ENCODE measurements at places on chromosomes 3 and 15. TPM values are rescaled to one million over a fixed set of nuclear protein-coding genes. Genes with fewer than 3 reads are reported as not detected.

The ADAMTS17 gene
- total RNA-seq = 3.0 TPM

DNA sequence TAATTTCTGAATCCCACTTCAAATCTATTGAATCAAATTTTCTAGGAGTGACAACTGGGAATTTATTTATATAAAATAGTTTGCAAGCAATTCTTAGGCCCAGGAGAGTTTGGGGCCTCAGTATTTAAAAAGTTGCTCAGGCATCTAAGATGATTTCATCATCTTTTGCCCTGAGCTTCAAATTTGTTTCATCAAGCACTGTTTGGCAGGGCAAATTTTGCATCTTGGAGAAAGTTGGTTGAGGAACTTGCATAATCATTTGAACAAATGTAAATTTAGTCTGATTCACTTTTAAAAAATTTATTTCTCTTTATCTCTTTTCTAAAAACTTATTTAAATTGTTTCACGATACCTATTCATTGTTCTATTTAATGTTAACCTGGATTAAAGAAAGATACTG, 702.8 kb downstream of the SI start:
- no peak overlapping the region for H3K27ac ChIP-seq
- DNase-seq = no peak
- H3K27me3 ChIP-seq = no peaks in the 10 kb centered on the region
- H3K4me3 ChIP-seq = no peak overlapping the region

GRCh38 chr15:39706206-39706605, 76.4 kb downstream of the FSIP1 start:
- no peaks in the 10 kb centered on the region for H3K27me3 ChIP-seq
- no peak for DNase-seq
- no peak overlapping the region for H3K4me3 ChIP-seq
- H3K4me1 ChIP-seq = no peaks in the 10 kb centered on the region
- H3K36me3 ChIP-seq = no peaks in the 10 kb centered on the region

GRCh38 chr15:40340038-40340739, 550 bp downstream of the CCDC9B start:
- peak overlapping the region; percentile 97 for H3K27ac ChIP-seq
- peak; percentile 70 for DNase-seq
- no peaks in the 10 kb centered on the region for H3K27me3 ChIP-seq
- H3K36me3 ChIP-seq = peaks cover 21% of the 10 kb centered on the region
- H3K4me3 ChIP-seq = peak overlapping the region; percentile 67

- no peak for DNase-seq
- H3K27me3 ChIP-seq = no peaks in the 10 kb centered on the region
- no peaks in the 10 kb centered on the region for H3K36me3 ChIP-seq
- no peak overlapping the region for H3K27ac ChIP-seq
Measured at GRCh38 chr3:135412475-135412874, 553.1 kb upstream of the PPP2R3A start.

DNA sequence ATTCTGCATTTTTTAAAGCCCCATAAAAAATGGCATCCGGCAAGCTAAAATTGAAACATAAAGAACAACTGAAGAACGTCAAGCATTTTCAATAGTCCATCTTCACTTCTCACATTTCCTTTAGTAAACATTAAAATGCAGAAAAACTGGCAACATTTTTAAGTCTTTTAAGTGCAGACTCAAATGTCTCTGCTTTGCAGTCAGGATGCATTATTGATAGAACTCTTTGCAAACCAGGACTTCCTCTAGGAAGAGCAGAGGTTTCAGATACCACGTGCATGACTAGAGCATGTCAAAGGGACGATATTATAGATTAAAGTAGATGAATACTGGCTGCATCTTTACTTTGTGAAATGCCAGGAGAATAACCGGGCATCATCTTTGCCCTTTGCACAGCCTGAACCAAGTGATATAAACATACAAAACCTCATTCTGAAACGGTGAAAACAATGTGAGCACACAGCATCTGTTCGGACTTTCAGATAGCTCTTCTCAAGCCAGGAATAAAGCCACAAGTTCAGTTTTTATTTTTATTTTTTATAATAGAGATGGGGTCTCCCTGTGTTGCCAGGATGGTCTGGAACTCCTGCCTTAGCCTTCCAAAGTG, 65.1 kb downstream of the LDHAL6B start:
- H3K4me1 ChIP-seq = no peaks in the 10 kb centered on the region
- H3K4me3 ChIP-seq = no peak overlapping the region
- peaks cover 5% of the 10 kb centered on the region for H3K36me3 ChIP-seq

The PLA2G4B gene
- 13.8 TPM for total RNA-seq

GRCh38 chr3:115697263-115698053, 74.1 kb downstream of the GAP43 start:
- H3K27me3 ChIP-seq = no peaks in the 10 kb centered on the region
- no peaks in the 10 kb centered on the region for H3K36me3 ChIP-seq
- H3K4me1 ChIP-seq = no peaks in the 10 kb centered on the region
- no peak for DNase-seq
- no peak overlapping the region for H3K27ac ChIP-seq
- no peak overlapping the region for H3K4me3 ChIP-seq

The SLC9C1 gene
- not detected for total RNA-seq

DNA sequence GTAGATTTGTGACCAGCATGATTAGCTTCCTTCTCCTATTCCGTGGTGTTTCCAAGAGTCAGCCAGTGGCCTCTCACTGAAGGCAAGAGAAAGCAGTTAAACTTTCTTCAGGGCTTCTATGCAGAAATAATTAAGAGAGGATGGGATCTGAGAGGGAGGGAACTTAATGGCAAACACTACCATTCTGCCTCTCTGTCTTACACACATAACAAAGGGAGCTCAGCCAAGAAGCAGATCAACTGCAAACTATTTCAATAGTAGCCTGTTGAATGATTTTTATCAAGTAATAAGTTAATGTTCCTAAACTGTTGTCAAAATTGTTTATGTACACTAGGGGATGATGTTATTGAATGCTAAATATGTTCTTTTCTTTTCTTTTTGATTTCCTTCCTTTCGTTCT, 11.8 kb downstream of the OXSR1 start:
- no peaks in the 10 kb centered on the region for H3K36me3 ChIP-seq
- no peak overlapping the region for H3K4me3 ChIP-seq
- H3K27me3 ChIP-seq = no peaks in the 10 kb centered on the region
- no peak for DNase-seq

GRCh38 chr15:55132672-55133071, 64.1 kb downstream of the RSL24D1 start:
- H3K36me3 ChIP-seq = no peaks in the 10 kb centered on the region
- no peak overlapping the region for H3K4me3 ChIP-seq
- H3K4me1 ChIP-seq = no peaks in the 10 kb centered on the region
- no peak for DNase-seq
- H3K27me3 ChIP-seq = no peaks in the 10 kb centered on the region
- no peak overlapping the region for H3K27ac ChIP-seq

The SLC12A1 gene
- not detected for total RNA-seq

DNA sequence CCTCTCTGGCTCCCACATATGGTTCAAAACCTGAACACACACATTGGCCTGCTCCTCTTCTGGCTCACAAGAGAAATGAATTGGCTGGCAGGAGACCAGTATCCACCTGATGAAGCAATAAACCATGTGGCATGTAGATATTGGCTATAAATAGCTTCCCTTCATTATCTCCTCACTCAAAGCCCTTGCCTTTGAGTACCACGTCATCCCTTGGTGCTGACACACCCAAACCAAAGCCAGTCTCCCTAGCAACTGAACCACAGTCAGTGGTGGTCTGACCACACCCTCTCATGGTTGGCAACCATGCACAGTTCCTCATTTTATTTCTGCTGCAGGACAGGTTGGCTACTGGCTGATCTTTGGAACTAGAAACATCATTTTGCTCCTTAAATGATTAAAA, 98.8 kb downstream of the ZNF621 start:
- no peaks in the 10 kb centered on the region for H3K36me3 ChIP-seq
- H3K27ac ChIP-seq = no peak overlapping the region
- no peak overlapping the region for H3K4me3 ChIP-seq
- no peaks in the 10 kb centered on the region for H3K27me3 ChIP-seq
- H3K4me1 ChIP-seq = no peaks in the 10 kb centered on the region
- no peak for DNase-seq

GRCh38 chr3:109373933-109374332, 36.6 kb upstream of the DPPA4 start:
- no peaks in the 10 kb centered on the region for H3K27me3 ChIP-seq
- no peak overlapping the region for H3K4me3 ChIP-seq
- H3K36me3 ChIP-seq = no peaks in the 10 kb centered on the region
- DNase-seq = no peak
- no peaks in the 10 kb centered on the region for H3K4me1 ChIP-seq
- H3K27ac ChIP-seq = no peak overlapping the region

The ACTC1 gene
- total RNA-seq = 0.62 TPM

GRCh38 chr3:38614091-38614490, 35.4 kb downstream of the SCN5A start:
- H3K4me1 ChIP-seq = no peaks in the 10 kb centered on the region
- no peak overlapping the region for H3K27ac ChIP-seq
- H3K27me3 ChIP-seq = no peaks in the 10 kb centered on the region
- H3K36me3 ChIP-seq = no peaks in the 10 kb centered on the region

The SLC51B gene
- 3.2 TPM for total RNA-seq
